ENCODE measurements at places on chromosomes 6 and 20.

DNA sequence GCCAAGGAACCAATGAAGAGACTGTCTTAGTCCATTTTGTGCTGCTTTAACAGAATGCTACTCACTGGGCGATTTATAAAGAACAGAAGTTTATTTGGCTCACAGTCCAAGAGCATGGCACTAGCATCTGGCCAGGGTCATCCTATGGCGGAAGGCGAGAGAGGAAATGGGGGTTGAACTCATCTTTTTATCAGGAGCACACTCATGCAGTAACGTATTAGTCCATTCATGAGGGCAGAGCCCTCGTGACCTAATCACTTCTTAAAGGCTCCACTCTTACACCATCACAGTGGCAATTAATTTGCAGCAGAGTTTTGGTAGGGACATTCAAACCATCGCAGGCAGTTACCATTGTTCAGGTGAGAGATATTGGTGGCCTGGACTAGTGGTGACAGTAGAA lies 8.5 kb downstream of the ARFGEF2 start:
- DNase-seq = no peak

GRCh38 chr6:120447605-120448004 lies 886.7 kb downstream of the TBC1D32 start:
- DNase-seq = no peak

DNA sequence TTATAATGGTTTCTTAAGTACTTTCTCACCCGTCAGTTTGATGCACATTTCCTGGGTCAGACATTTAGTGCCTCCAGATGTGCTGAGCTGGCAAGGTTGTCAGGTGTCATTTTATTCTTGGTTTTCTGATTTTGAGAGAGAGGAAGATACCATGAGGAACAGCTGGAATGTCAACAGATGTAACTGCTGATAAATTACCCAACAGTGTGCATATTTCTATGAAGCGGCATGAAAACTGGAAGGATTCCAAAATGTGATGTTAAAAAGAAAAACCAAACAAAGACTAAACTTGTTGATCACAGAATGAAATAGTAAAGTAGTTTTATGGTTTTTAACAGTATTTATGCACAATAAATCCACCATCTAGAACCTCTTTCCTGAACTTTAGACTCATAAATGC lies 447.3 kb downstream of the HDGFL1 start:
- DNase-seq = no peak

DNA sequence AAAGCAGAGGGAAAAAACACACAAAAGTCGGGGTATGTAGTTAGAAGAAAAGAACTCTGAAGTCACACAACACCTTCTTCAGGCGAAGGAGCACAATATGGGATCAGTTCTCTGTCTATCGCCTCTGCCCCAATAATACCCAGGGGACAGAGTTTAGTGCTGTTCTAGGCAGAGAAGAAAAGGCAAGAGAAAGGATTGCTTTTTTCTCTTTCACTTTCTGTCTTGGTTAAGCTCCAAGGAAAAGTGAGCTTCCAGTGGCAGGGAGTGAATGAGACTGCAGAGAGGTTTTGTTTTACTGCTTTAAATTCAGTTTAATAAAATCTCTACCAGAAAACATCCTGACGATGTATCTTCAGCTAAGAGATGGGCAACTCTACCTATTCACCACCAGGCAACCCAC lies 86.6 kb upstream of the STXBP5 start:
- no peak for DNase-seq

- no peak for DNase-seq
These were observed 111.3 kb downstream of the UBE3D start for GRCh38 chr6:82954356-82954755.

- no peak for DNase-seq
These were observed 61.0 kb downstream of the RNF182 start for GRCh38 chr6:13985663-13986325.

DNA sequence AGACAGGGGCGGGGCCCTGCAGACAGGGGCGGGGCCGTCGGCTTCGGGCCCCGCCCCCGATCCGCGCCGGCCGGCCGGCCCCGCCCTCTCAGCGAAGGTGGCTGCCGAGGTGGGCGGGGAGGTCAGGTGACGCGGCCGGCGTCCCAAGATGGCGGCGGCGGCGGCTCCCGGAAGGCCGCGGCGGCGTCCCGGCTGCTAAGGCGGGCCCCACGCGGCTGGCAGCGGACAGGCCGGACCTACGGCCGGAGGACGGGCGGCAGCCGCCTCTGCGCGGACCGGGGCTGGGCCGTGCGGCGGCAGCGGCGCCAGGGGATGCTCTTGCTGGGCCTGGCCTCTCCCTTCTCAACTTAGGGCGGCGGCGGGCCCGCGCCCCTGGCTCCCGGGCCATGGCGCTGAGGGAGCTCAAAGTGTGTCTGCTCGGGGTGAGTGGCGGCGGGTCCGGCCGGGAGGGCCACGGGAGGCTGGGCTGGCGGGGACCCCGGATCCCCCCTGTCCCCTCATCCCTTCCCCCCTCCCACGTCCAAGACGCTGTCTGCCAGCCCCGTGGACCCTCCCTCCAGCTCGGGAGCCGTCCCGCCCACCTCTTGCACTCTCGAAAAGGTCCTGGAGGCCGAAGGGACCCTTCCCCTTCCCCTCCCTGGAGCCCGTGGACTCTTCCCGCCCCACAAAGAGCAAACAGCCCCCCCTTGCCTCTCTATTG lies at the start of gene RAB22A:
Gene RAB22A (plus strand): TSS at position 125 of the 700 bp plus-strand sequence. CDS start 262 bp downstream, at position 387.
- peak; percentile 87 for DNase-seq

- no peak for DNase-seq
These were observed 32.1 kb upstream of the CENPW start for GRCh38 chr6:126307849-126308248.

DNA sequence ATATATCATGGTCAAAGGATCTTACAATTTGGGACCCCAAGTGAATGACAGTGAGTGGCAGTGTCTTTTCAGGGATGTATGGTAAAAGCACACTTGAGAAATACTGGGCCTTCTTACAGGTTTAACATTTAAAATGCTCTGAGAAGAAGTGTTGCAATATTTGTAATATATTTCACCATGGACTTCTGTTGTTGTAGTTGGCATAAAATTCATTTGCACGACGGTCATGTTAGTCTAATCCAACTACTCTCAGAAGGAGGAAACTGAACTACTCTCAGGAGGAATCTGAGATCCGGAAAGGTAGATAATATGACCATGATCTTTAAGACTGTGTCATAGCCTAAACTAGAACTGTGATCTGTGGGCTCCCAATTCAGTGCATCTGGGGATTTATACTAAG lies 700.1 kb downstream of the HDGFL1 start:
- DNase-seq = no peak

DNA sequence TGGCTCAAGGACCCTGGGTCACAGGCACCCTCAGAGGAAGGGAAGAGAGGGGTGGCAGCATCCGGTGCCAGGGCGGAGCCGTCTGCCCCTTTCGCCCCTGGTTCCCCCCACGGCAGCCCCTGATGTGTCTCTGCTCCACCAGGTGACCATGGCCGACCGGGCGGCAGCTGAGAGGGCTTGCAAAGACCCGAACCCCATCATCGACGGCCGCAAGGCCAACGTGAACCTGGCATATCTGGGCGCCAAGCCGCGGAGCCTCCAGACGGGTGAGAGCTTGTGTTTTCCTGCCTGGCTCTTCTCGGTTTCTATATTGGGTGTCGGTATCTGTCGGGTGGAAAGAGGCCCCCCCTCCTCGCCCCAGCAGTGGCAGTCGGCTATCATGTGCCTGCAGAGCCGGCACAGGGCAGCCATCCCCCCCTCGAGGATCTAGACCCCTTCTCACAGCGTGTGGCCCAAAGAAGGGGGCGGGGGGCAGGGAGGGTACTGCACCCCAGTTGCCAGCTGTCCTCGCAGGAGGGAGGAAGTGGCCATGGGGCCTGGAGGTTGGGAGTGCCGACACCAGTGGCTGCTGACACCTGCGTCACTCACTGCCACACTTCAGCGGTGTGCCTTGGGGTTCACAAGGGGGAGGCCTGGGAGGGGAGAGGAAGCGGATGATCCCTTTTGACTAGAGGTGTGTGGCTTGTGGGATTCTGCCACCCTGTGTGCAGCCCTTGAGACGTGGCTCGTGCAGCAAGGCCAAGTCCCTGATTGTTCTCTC lies 1.5 kb downstream of the RBM38 start:
- no peak for DNase-seq

DNA sequence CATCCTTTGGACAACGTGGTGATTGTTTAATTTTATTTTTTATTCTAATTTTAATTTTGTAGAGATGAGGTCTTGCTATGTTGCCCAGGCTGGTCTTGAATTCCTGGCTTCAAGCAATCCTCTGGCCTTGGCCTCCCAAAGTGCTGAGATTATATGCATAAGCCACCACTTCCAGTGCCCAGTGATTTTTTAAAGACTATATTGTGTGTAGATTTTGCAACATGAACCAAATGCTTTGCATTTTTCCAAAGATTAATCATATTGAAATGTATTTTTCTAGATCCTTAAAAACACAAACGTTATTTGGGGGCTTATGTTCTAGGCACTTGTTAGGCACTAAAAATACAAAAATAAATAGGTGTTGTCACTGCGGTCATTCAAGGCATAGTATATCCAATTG lies 117.6 kb upstream of the CCN2 start:
- DNase-seq = no peak

- DNase-seq = peak; percentile 98
These were observed at the start of gene BRD2 for GRCh38 chr6:32968093-32968866. TSS of gene BRD2 (plus strand) at chr6:32968594. CDS start at chr6:32972899, 4,305 bp downstream.

GRCh38 chr6:133341607-133342158 lies 100.5 kb downstream of the EYA4 start:
- no peak for DNase-seq

DNA sequence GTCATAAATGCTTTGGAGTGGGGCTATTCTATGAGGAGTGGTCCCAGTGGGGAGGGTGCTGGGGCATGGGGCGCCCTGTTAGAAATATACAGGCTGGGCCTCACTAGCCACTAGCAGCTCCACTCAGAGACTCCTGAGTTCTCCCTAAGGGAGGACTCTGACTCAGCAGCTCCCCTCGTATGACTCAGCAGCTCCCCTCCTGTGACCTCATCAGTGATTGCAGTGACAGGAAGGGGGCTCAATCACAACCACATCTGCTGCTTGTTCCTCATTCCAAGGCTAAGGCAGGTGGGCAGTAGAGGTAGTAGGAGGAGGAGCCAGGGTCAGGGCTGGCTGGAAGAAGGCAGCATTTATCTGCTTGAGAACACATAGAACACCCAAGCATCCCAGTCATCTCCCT lies 73.7 kb downstream of the PRND start:
- no peak for DNase-seq

DNA sequence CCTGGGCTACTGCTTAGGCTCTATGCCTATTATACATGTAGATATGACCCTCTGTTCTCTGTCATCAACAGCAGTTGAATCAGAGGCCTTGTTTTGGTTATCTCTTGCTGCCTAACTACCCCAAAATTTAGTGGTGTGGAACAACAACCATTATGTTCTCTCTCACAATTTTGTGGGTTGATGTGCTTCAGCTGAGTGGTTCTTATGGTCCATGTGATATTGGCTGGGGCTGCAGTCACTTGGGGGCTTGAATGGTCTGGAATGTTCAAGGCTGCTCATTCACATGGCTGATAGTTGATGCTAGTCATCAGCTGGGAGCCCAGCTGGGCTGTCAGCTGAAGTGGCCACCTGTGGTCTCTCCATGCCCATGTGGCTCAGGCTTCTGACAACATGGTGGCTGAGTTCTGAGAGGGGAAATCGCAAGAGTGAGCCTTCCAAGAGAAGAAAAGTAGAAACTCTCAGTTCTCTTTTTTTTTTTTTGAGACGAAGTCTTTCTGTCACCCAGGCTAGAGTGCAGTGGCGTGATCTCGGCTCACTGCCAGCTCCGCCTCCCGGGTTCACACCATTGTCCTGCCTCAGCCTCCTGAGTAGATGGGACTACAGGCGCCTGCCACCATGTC lies 47.8 kb downstream of the SHLD1 start:
- no peak for DNase-seq

GRCh38 chr20:50277064-50277415 lies 86.4 kb downstream of the CEBPB start:
- DNase-seq = no peak

- no peak for DNase-seq
These were observed 227.3 kb downstream of the TBXT start for GRCh38 chr6:165940366-165940765.

GRCh38 chr6:19665613-19665909 lies 171.6 kb upstream of the ID4 start:
- DNase-seq = no peak

DNA sequence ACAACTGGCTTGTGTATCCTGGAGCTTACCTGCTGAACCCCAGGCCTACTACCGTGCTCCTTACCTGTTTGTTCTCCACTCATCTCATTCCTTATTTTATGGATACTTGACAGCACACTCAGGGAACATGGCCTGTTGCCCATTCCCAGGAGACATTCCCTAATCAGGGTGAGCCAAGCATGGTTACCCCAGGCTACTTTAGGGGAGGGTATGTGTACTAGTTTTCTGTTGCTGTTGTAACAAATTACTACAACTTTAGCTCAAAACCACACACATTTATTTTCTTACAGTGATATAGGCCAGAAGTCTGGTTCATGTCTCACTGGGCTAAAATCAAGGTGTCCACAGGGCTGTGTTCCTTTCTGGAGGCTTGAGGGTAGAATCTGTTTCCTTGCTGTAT lies 15.0 kb upstream of the TRAM2 start:
- DNase-seq = no peak

DNA sequence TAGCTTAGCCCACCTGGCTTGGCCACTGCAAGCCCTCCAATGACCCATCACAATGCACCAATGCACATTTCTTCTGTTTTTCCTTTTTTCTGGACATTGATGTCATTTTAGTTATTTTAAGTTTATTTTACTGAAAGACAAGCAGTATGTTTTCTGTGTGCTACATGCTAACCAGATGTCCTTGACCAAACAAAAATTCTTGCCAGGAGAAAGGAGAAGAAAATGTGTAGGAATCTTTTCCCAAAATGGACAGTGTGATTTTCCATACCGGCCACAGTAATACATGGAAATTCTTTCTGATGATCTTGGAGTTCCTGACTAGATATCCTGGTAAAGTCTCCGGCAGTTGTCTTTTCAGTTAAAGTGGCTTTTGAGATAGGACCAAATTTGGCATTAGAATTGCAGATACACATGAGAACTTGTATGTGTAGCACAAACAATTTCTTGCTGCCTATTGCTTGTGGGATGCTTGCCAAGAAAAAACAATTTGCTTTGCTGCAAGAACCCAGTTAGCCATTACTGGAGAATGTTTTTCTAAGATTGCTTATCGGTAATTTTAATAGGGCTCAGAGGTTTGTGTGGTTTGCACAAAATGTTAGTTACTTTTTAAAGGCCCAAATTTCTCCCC lies 696.5 kb upstream of the CITED2 start:
- DNase-seq = no peak

DNA sequence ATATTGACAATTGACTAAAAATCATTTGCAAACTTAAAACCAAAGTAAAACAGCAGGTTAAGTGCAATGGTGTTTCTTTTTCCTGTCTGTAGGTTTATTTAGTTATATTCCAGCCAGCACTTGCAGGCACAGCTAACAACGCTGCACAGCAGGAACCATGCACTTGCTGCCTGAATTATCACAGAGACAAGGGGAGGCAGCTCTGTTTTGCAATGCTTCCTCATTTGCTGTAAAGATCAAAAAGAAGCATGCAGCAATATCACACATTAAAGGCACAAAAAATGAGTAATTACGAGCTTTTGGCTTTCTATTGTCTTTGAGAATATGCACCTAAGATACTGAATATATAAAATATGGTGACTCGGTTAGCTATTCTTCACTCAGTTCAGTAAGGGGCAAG lies 241.9 kb downstream of the EPHA7 start:
- no peak for DNase-seq
